Uterus (tissue), 4 donors: ENCODE measurements at places on chromosomes 4 and X. TPM values are rescaled to one million over a fixed set of nuclear protein-coding genes. Genes with fewer than 3 reads are reported as not detected.

GRCh38 chr4:37383579-37384229 lies 139.2 kb downstream of the NWD2 start:
- H3K27ac ChIP-seq: no peak overlapping the region
- no peaks in the 10 kb centered on the region for H3K27me3 ChIP-seq
- H3K36me3 ChIP-seq: no peaks in the 10 kb centered on the region
- DNase-seq: no peak
- no peak overlapping the region for H3K4me3 ChIP-seq

DNA sequence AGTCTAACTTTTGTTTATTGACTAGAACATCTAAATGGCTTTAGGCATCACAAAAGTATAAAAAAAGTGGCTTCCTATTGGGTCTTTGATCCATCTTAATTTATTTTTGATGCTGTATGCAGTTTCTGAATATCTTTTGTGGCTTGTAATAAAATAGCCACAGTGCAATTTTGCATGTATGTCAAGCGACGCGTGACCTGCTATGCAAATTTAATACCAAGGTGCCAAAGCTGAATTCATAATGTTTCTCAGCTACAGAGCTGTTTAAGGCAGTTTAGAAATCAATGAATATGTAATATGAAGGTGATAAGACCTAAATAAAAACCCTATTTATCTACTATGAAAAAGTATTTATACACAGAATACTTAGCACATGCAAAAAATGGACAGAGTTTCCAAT lies 197.8 kb downstream of the AFF2 start:
- DNase-seq: no peak
- no peaks in the 10 kb centered on the region for H3K36me3 ChIP-seq

DNA sequence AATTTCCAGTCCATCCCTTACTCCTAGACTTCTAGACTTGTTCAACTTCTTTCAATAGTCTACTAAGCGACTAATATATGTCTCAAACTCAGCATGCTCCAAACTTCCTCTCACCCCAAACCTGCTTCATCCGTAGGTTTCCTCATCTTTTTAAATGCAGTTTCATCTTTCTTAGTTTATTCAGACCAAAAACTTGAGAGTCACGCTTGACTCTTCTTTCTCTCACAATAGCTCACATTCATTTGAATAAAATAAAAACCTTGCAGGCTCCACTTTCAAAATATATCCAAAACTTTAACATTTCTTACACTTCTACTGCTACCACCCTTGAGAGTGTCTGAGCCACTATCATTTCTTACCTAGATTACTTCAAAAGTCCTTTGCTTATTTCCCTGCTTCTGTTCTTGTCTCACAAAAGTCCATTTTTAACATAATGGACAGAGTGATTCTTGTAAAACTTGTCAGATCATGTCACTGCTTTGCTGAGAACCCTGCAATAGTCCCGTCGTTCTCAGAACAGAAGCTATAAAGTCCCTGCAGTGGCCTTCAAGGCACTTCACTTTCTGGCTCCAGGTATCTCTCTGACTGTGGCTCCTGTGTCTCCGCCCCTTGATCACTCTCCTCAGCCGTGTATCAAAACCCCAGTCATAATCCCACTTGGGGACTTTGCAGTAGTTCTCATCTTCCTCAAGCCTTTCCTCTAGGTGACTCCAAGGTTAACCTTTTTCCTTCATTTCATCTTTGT lies 167.6 kb downstream of the ARHGAP24 start:
- no peak overlapping the region for H3K4me3 ChIP-seq
- H3K27ac ChIP-seq: no peak overlapping the region
- no peaks in the 10 kb centered on the region for H3K4me1 ChIP-seq
- no peak for DNase-seq

MAMLD1 gene
- 0.77 TPM for total RNA-seq

GRCh38 chrX:49106296-49106695 lies 17.2 kb downstream of the GPKOW start:
- no peak for DNase-seq
- no peaks in the 10 kb centered on the region for H3K27me3 ChIP-seq
- H3K4me1 ChIP-seq: no peaks in the 10 kb centered on the region
- H3K36me3 ChIP-seq: no peaks in the 10 kb centered on the region
- H3K27ac ChIP-seq: no peak overlapping the region
- no peak overlapping the region for H3K4me3 ChIP-seq

NWD2 gene
- total RNA-seq: not detected

GRCh38 chr4:98343626-98344025 lies 82.4 kb downstream of the RAP1GDS1 start:
- H3K4me3 ChIP-seq: no peak overlapping the region
- no peaks in the 10 kb centered on the region for H3K4me1 ChIP-seq
- H3K27ac ChIP-seq: no peak overlapping the region
- DNase-seq: no peak
- no peaks in the 10 kb centered on the region for H3K36me3 ChIP-seq

GRCh38 chr4:38381788-38382187 lies 282.2 kb upstream of the KLF3 start:
- no peaks in the 10 kb centered on the region for H3K36me3 ChIP-seq
- peak; percentile 41 for DNase-seq
- H3K4me3 ChIP-seq: no peak overlapping the region
- no peaks in the 10 kb centered on the region for H3K27me3 ChIP-seq

TRPC5OS gene
- total RNA-seq: not detected

DNA sequence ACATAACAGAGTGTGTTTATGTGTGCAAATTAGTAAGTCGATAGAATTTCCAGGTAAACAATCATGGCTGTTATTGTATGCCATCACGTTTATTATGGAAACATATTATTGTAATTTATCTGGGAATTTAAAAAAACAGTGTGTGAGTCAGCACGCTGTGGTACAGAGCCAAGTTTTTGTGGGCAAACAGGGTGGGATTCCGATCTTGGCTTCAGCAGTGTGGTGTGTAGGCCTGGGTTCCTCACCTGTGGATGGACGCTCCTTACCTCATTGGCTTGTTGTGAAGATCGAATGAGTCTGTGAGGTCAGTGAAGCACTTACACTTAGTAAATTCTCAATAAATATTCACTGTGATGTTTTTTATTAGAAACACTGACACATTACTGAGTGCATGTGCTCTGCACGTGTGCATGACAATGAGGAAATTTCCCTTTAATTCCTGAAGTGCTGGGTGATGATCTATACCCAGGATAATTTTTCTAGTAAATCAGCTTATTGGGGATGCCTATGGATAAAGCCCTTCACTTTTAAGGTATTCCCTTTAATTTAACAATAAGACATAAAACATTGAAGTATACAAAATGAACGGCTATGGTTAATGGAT lies 36.4 kb downstream of the SLIT2 start:
- H3K4me1 ChIP-seq: no peaks in the 10 kb centered on the region
- no peak overlapping the region for H3K4me3 ChIP-seq
- no peak overlapping the region for H3K27ac ChIP-seq
- DNase-seq: no peak
- H3K36me3 ChIP-seq: no peaks in the 10 kb centered on the region

STBD1 gene
- 3.7 TPM for total RNA-seq

- H3K27ac ChIP-seq: no peak overlapping the region
- no peaks in the 10 kb centered on the region for H3K36me3 ChIP-seq
- H3K4me3 ChIP-seq: no peak overlapping the region
Observed at GRCh38 chrX:108020631-108021030, 24.2 kb upstream of the VSIG1 start.

DNA sequence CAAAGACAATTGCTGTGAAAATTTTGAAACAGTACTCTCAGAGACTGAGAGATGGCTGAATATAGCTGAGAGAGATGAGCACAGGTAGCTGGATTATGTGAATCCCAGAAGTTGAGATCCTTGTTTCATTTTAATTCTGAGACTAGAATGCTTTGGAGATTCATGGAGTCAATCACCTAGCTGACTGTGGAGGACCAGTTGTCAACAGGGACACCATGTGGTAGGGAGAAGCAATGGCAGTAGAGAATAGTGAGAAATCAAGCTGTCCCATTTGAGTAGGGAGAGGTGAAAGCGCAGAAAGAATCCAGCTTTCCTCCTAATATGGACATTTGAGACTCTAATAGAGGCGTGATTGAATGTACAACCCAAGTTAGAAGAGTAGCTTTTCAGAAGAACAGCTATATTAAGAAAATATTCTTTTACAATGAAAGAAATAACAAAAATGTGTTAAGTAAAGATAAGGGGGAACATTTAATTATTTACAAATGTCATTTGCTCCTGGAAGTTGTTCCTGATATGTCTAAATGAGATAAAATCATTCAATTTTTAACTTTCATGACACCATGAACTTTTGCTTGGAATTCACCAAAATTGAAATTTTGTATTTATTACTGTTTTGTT lies 30.3 kb upstream of the GLRB start:
- peak; percentile 32 for DNase-seq
- no peaks in the 10 kb centered on the region for H3K4me1 ChIP-seq
- H3K4me3 ChIP-seq: no peak overlapping the region

GRCh38 chr4:76923619-76924357 lies 25.8 kb upstream of the SEPTIN11 start:
- H3K4me1 ChIP-seq: no peaks in the 10 kb centered on the region
- no peak for DNase-seq
